ENCODE measurements at places on chromosomes 7 and 10.

DNA sequence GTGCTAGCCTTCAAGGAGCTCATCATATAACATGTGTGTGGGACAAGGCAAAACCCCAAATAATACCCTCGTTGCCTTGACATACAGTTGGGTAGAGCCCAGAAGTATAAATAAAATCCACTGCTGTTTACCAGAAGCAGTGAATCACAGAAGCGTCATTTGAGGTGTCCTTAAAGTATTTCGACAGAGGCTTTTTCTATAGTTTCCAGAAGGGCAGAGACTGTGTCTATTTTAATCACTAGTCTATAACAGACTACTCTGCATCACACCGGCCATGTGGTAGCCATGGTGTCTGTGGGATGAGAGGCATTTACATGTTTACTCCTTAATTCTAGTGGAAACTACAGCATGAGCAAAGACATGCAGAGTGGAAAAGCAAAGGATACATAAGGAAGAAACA is 131.3 kb downstream of the CTTNBP2 start:
- DNase-seq: no peak

- DNase-seq: no peak
Measured at GRCh38 chr10:112914288-112914952, 35.6 kb upstream of the TCF7L2 start.

DNA sequence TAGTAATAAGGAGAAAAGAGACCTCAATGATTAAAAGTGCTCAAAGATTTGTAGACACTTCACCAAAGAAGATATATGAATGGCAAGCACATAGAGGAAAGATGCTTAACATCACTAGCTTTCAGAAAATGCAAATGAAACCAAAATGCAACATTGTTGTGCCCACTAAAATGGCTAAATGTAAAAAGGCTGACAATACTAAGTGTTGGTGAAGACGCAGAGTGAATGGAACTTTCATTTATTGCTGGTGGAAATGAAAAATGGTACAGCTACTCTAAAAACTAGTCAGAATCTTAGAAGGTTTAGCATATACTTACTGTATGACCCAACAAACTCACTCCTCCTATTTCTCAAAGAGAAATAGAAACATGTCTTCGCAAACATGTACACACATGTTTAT is 212.9 kb upstream of the PITRM1 start:
- DNase-seq: no peak

- no peak for DNase-seq
Measured at GRCh38 chr7:69782917-69783684, 184.8 kb downstream of the AUTS2 start.

Measured in activated T-cell treated with anti-CD3 and anti-CD28 coated beads, Interleukin-2, amount 50 U/mL, for 48 hours (primary cell).